ENCODE measurements at places on chromosomes 3 and 15.

DNA sequence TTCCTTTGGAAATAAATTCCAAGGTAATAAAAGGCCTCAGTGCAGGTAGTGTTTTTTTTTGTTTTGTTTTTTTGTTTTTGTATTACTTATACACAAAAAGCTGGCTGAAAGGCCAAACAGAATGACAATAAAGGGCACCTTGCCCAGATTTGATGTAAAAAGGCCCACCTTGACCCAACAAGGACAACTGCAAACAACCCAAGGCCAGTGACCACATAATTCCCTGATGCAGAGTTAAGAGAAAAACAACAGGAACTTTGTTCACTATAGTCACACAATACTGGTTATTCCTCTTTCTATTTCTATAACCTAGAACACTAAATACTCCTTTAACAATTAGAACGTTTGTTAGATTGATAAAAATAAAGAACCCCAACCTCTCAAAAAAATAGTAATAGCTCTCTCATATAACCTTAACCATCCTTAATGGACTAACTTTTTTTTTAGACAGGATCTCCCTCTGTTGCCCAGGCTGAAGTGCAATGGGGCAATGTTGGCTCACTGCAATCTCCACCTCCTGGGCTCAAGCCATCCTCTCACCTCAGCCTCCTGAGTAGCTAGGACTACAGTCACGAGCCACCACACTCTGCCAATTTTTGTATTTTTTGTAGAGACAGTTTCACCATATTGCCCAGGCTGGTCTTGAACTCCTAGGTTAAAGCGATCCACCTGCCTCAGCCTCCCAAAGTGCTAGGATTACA lies 113.3 kb downstream of the MAGI1 start:
- no peak for DNase-seq

- no peak for DNase-seq
Measured at GRCh38 chr3:9749296-9749644, 482 bp upstream of the OGG1 start.

DNA sequence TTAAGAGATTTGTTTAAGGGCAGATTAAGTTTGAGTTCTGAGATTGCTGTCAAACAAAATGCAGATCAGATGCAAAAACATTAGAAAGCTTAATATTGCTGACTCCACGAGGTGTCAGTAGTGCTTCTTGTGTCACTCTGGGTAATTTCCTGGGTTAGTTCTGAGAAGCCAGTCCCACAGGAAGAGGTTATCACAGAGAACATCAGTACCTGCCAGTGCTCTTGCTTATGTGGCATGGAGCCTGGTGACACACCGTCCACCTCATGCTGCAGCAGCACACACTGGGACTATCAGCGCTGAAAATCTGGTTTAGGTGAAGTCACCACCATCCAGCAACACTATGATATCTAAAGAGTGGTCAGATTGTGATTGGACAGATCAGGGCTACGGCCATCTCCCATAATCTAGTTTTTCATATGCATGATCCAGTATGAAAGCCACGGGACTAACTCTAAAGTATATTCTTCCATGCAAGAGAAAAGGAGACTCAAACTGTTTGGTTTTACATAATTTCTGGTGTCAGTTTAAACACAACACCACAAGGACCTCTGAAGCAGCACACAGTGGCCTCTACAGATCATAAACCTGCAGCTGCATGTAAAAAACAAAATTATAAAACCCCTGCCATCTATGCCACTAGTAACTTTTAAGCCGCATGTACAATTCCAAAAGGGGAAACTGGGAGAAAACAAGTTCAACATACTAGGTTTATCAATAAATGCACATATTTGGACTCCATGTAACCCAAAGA lies 36.1 kb upstream of the MYO5C start:
- no peak for DNase-seq

DNA sequence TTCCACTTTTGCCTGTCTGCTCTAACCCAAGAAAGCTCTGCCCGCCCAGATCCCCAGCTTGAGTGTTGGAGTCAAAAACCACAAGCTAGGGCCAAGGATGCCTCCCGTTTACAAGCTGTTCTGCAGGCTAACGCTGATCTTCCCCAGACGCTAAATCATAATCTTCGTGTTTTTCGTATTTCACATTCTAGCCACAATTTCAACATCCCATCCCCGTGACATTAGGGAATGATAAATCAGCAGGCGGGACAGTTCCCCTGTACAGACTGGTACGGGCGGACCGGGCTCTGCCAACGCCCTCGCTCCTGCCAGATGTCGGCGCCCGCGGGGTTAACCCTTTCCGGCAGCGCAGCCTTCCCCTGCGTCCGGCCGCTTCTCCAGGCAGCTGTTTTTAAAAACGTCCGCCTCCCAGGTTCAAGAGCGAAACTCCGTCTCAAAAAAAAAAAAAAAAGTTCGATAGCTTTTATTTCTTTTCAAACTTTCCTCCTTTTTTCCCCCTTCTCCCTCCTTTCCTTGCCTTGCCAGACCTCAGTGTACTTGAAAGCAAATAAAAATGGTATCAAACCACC lies 81.0 kb upstream of the BNC1 start:
- DNase-seq = no peak

GRCh38 chr15:100230784-100231183 lies 111.0 kb downstream of the ADAMTS17 start:
- no peak for DNase-seq

DNA sequence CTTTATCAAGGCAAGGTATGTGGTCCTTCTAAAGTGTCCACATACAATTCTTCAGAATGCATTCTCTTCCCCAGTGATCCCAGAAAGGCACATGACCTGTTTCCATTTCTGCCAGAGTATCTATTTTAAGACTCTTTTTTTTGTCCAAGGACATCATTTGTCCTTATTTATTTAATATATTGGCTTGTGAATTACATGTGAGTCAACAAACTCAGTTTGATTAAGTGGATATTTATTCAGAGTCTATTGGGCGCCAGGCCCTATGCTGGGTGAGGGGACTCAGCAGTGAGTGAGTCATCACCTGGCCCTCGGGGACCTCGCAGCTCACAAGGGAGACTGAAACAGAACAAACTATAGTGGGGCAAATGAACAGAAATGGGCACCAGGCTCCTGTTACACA lies 136.8 kb downstream of the SNRK start:
- peak; percentile 45 for DNase-seq

DNA sequence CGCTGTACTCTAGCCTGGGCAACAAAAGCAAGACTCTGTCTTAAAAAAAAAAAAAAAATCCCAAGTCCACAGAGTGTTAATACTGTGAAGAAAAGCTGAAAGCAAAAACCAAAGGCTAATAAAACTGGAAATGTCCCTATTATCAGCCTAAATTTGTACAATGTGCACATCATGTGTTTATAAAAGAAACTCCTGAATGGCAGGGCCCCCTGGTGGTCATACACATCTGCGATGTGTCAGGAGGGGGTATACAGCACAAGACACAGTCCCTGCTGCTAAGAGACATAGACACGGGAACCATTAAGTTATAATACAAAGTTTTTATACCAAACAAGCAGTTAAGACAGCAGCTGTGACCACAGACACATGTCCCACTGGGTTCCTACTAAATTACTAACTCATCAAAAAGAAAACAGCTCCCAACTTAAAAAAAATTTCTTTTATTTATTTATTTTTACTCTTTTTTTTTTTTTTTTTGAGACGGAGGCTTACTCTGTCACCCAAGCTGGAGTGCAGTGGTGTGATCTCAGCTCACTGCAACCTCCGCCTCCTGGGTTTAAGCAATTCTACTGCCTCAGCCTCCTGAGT lies 31.0 kb downstream of the IDH2 start:
- DNase-seq = peak; percentile 65

DNA sequence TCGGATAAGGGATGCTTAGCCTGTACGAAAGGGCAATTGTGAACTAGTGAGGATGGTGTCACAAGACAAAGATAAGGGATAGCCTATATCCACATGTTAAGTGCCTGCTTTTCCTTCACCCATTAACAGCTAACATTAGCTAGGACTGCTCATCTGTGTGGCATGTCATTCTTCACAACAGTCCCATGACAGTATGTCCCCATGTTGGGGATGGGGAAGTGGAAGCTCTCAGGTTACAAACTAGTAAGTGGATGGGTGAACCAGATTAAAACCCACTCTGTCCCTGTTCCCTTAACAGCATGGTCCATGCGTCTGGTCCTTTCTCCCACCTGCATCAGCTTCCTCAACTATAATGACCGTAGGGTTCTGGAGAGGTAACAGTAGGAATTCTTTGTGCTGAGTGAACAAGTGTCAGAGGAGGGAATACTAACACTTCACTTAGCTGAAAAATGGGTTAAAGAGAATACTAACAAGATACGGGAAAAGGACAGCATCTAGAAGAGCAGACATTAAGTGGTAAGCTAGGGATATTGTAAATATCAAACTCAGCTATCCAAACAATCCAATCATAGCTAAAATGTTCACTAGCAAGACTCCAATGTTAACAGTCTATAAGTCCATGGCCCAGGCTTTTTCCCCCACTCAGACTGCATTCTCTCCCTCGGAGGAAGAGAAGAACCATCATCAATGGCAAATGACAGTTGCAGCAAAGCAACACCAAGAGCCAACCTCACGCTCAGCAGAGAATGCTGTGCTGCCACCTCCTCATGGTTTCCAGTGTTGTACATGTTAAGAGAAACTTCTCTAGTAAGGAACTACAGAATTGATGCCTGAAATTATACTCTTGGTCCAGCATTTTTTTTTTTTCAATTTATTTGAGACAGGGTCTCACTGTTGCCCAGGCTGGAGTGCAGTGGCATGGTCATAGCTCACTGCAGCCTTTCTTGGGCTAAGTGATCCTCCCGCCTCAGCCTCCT lies 5.0 kb downstream of the RPLP1 start:
- DNase-seq = no peak

GRCh38 chr3:83002869-83003445 lies 1241.5 kb upstream of the GBE1 start:
- no peak for DNase-seq

DNA sequence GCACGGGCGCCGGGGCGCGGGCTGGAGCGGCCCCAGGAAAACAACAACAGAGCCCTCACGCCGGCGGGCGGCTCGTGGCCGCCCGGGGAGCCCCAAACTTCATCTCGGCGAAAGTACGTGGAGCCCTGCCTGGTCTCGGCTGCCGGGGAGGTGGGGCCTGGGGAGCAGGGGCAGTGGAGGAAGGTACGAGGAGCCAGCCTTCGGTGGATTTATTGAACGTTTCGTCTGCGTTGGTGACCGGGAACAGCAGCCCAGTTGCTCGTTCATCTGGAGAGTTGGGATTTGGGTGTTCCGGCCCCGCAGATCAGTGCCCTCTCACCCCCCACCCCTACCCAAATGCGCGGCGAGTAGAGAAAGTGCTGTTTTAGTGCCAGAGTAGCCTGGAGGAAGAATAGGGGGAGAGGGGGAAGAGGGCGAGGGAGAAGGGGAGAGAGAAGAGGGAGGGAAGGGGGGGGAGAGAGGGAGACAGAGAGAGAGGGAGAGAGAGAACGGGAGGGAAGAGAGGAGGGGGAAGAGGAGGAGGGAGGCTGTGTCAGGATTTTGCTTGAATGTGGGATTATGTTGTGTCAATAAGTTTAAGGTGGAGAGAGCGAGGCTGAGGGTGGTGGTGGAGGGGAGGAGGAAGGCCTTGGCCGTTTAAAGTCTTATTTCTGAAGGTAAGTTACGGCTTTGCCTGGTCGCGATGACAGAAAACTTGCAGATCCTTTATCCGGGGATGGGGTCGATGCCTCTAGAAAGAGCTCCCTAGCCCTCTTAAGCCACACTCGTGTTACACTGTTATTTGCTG lies 970 bp downstream of the BBX start:
- no peak for DNase-seq

- no peak for DNase-seq
Measured at GRCh38 chr3:170024581-170024980, 13.2 kb upstream of the GPR160 start.

DNA sequence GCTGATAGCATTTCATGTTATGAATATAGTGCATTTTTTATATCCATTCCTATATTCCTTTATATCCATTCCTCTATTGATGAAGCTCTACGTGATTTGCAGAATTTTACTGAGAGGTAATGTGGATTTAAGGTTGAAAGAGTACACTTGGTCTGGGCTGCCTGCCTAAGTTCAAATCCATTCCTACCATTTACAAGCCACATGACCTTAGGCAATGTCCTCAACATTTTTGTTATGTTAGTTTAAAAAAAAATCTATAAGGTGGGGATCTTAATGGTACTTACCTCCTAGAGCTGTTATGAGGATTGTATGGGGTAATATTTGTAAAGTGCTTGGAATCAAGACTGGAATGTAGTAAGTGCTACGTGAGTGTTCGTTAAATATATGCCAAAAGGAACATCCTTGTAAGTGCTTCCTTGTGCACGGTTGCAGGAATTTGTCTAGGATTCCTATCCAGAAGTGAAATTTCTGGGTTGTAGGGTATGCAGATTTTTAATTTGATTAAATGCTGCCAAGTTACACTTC lies 11.2 kb upstream of the VEPH1 start:
- no peak for DNase-seq

DNA sequence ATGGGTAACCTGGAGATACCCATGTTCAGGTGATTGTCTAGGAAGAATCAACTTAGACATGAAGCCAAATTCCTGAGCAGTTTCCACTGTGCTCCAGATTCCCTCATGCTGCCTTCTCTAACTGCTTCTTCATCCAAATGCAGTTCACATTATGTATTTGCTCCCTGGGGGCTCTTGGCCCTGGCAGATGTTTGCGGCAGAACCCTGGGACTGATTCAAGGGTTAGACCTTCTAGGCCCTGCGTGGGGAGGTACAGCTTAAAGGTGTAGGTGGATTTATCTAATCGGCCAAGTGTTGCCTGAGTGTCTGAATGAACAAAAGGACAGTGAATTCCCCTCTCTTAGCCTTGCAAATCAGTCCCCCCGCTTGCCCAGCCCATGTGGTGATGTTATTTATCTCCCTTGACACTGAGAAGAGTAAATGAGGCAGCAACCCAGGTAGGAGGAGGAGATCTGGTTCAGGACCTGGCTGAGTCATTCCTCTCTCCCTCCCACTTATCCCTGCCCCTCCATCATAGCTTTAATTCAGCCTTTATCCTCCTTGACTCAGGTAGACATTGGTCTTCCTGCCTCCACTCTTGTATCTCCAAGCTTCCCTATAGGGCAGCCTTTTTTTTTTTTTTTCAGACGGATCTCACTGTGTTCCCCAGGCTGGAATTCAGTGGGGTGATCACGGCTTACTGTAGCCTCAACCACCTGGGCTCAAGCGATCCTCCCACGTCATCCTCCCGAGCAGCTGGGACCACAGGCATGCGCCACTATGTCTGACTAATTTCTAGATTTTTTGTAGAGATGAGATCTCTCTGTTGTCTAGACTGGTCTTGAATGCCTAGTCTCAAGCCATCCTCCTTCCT lies 54.8 kb downstream of the MAGEF1 start:
- DNase-seq = no peak

DNA sequence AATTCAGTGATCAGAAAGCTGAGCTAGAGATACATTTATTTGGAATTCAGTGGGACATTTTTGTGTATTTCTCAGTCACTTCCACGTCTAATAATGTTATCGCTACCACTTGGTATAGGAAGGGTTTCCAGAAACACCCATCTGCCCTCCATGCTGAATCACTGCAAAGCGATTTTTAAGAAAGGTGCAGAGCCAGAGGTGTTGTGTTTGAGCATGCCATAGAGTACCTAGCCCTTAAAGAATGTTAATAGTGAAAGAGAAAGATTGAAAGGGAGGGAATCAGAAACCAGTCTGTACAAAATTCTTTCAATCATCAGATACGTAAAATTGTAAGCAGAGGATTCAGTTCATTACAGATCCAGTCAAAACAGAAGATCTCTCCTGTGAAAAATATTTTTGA lies 80.1 kb upstream of the ARL6 start:
- no peak for DNase-seq

- no peak for DNase-seq
Measured at GRCh38 chr3:160171813-160172212, 53.4 kb upstream of the C3orf80 start.
